ENCODE measurements at places on chromosomes 16 and 17. TPM values are rescaled to one million over a fixed set of nuclear protein-coding genes. Genes with fewer than 3 reads are reported as not detected.
A peak's percentile ranks its signal among the peaks of the same experiment; 100 is the strongest.

The SLC4A1 gene
- not detected for total RNA-seq

The TMEM220 gene
- 1.5 TPM for total RNA-seq

The SYNGR3 gene
- total RNA-seq: 2.4 TPM

DNA sequence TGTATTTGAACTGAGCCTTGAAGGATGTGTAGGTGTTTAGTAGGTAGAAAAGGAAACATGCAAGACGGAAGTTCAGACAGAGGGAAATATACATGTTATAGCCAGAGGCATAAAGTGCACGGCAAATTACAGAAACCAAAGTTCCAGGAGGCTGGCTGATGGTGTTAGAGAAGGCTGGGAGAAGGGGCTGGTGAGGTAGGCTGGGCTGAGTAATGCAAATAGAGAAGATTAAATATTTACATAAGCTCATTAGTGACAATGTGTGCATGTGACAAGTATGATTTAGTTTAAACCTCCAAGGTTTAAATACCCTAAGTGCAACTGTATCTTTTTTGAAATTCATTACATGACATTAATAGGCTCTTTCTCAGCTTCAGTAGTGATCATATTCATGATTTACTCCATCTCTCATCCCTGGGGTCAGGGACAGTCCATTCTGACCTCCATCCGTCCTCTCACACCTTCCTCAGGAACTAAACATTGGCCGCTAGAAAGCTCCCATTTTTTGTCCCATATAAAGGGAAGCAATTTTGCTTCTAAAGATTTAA, 399.8 kb upstream of the SALL1 start:
- no peak for DNase-seq

- DNase-seq: no peak
These were observed 158.9 kb upstream of the NOL11 start for GRCh38 chr17:67558740-67559380.

DNA sequence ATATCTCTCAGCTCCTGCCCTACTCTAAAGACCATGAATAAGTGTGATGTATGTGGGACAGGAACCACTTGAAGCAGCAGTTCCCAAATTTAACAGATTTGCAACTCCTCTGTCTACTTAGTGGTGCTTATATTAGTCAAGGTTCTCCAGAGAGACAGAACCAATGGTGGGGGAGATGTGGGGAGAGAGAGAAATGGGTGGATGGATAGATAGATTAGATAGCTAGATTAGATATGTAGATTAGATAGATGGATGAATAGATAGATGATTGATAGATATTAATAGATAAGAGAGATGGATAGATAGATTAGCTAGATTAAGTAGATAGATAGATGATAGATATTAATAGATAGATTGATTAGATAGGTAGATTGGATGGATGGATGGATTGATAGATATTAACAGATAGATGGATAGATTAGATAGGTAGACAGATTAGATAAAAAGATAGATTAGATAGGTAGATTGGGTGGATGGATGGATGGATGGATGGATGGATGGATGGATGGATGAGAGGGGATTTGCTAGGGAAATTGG, 154.0 kb upstream of the NOL11 start:
- DNase-seq: no peak

- peak; percentile 91 for DNase-seq
These were observed 13.9 kb upstream of the LPCAT2 start for GRCh38 chr16:55494994-55495421.

The MYO1C gene
- 193 TPM for total RNA-seq

DNA sequence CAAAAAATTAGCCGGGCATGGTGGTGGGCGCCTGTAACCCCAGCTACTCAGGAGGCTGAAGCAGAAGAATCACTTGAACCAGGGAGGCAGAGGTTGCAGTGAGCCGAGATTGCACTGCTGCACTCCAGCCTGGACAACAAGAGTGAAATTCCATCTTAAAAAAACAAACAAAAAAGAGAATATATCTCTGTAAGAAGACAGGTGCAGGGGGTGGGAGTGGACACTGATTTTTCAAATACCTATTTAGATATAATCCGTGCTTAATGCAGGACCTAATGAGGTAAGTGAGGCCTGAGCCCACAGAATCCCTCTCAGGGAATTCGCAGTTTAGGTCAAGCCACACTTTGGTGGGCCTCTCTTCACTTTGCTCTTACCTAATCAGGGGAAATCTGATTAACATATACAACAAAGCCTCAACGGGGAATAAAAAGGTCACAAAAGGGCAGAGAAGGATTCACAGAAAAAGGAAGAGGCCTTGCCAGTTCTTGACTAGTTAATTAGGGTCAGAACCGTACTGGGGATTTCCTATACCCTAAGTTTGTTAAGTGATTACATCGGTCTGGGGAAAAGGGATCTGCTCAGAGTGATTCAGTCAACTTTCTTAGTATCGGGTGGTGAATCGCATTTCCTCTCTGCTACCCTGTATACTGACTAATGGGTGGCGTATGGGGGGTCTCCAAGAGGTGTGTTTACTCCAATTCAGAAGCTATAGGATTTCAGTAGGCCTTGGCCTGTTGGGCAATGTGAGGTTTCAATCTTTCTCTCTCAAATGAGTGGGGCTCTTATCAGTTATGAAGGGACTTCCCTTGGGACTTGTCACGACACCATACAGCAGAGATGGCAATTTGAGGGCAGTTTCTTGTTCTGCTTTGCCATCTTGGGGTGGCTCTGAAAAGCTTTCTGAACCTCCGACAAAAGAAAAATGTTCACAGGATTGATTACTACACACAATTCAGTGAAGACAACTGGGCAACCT, 1.9 kb upstream of the NFAT5 start:
- peak; percentile 64 for DNase-seq

DNA sequence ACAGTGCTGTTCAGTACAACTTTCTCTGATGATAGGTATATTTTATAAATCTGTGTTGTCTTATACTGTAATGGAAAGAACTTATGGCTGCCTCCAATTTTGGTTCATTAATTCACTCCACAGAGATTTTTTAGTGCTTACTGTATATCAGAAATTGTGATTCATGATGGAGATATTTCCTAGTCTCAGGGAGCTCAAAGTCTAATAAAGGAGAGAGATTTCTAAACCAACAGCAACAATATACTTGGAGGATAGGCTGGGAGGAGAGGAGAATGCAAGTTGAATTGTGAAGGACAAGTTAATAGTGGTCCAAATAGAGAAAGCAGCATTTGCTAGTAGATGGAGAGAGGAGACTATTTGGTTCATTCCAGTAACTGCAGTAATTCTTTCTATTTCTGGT, 63.5 kb downstream of the TANC2 start:
- no peak for DNase-seq

GRCh38 chr17:74123350-74123749, 80.1 kb upstream of the RPL38 start:
- no peak for DNase-seq
